Stimulated activated CD8-positive, alpha-beta memory T cell treated with anti-CD3 and anti-CD28 coated beads, Interleukin-7, amount 100 ng/mL, for 1 hour (primary cell): ENCODE measurements at places on chromosomes 12 and 14.

DNA sequence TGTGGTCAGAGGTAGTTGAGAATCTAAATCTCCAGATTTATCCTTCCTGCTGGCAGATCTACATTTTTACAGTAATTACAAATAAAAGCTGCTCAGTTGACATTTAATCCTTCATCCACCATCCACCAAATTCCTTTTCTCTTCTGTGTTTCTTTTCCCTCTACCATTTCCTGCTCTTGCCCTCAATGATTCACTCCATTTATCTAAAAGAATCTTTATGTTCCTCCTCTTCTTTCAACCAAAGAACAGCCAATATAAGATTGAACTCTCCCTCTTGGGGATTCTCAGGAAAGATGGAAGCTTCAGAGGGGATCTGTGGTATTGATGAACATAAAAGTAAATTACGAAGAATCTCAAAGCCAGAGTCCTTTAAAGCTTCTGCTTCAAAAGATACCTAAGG, 4.4 kb downstream of the MAP4K5 start:
- DNase-seq: no peak

DNA sequence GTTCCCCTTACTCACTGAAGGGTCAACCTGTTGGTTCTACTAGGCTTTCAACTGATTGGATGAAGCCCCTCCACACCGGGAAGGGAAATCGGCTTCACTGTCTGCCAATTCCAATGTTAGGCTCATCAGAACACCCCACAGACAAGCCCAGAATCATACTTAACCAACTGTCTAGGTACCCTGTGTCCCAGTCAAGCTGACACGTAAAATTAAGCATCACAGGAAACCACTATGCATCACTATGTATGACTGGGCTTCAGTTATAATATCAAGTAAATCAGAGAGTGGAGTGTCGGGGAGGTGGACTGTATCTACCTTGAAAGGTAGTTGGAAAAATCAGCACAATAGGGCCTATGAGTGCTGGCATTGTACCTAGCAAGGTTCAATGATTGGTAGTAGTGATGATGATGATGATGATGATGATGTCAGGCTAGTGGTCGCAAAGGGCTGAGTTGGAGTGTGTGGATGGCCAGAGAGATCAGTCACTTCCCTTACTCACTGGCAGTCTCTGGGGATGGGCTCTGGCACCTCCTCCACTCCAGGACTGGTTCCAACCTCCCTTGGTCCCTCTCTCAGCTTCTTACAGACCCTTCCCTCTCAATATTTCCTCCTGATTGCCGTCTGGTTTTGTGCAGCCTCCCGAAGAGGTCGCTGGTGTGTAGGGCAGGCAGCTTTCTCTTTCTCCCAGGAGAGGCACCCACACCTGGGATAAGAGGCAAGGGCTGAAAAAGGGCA, 3.3 kb upstream of the ATG101 start:
- DNase-seq: no peak

- no peak for DNase-seq
Measured at GRCh38 chr12:124352839-124353238, 57.9 kb downstream of the RFLNA start.

GRCh38 chr12:52082669-52082987, 3.1 kb downstream of the SMIM41 start:
- DNase-seq: no peak

GRCh38 chr12:470133-470532, 10.4 kb downstream of the B4GALNT3 start:
- no peak for DNase-seq
